ENCODE measurements at places on chromosomes 3 and 15. TPM values are rescaled to one million over a fixed set of nuclear protein-coding genes. Genes with fewer than 3 reads are reported as not detected.

Gene PRRT3
- 0.34 TPM for total RNA-seq

Gene VIPR1
- total RNA-seq: not detected

Gene MUC13
- total RNA-seq: not detected

Gene EPM2AIP1
- 11.6 TPM for total RNA-seq

Gene THSD4
- 0.50 TPM for total RNA-seq

Gene POLQ
- total RNA-seq: 5.6 TPM

GRCh38 chr3:16329826-16330129 is 64.8 kb downstream of the OXNAD1 start:
- no peak for DNase-seq

- no peak for DNase-seq
Measured at GRCh38 chr3:10816019-10816862, at the start of gene SLC6A11. Gene SLC6A11, plus strand, starts transcription at chr3:10816228. Its CDS starts 38 bp downstream, at chr3:10816266.

- no peak for DNase-seq
Measured at GRCh38 chr3:189863031-189863430, 231.8 kb downstream of the TP63 start.

DNA sequence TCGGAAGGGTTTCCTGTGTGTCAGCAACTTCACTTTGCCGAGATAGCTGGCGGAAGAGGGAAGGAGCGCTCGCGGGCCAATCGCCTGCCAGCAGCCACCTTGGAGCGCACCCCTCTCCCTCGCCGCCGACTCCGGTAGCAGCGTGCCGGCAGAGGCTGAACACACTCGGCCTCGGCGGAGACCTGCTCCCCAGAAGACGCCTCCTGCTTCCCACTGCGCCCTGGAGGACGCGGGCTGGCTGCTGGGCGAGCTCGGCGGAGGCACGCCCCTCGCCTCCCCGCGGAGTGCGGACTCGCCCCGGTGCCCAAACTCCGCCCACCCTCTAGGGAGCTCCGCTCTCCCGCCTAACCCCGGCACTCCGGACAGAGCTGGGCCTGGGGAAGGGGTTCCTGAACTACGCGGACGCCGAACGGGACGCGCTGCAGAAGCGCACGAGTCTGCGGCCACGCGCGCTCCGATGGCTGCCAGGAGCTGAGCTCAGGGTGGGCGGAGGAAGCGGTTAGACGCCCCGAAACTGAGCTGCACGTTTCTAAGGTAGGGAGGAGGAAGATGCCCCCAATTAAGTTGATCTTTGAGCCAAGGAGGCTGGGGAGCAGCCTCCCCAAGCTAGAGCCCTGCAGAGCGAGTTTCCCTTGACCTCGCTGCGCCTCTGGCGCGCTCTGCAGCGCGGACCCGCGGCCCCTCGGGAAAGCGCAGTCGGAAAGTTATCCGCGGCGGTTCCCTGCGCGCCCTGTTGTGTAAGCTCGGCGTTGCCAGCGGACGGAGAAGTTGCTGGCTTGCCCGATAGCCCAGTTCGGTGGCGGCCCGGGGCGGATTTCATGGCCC is at the start of gene P2RY1:
Gene P2RY1, plus strand, starts transcription at position 356 of the 825 bp plus-strand sequence. CDS start 652 bp downstream, outside the sequence.
- DNase-seq: peak; percentile 80

GRCh38 chr3:148074946-148075345 is 622.8 kb upstream of the AGTR1 start:
- DNase-seq: no peak

All from SK-MEL-5 (cell line).